RCC 7860 (cell line): ENCODE measurements at places on chromosomes 16 and 17.
A peak's percentile ranks its signal among the peaks of the same experiment; 100 is the strongest.

- no peak for DNase-seq
Measured at GRCh38 chr16:71675380-71675779, 49.1 kb downstream of the PHLPP2 start.

- no peak for DNase-seq
Measured at GRCh38 chr16:55981557-55981956, 106.4 kb upstream of the CES5A start.

DNA sequence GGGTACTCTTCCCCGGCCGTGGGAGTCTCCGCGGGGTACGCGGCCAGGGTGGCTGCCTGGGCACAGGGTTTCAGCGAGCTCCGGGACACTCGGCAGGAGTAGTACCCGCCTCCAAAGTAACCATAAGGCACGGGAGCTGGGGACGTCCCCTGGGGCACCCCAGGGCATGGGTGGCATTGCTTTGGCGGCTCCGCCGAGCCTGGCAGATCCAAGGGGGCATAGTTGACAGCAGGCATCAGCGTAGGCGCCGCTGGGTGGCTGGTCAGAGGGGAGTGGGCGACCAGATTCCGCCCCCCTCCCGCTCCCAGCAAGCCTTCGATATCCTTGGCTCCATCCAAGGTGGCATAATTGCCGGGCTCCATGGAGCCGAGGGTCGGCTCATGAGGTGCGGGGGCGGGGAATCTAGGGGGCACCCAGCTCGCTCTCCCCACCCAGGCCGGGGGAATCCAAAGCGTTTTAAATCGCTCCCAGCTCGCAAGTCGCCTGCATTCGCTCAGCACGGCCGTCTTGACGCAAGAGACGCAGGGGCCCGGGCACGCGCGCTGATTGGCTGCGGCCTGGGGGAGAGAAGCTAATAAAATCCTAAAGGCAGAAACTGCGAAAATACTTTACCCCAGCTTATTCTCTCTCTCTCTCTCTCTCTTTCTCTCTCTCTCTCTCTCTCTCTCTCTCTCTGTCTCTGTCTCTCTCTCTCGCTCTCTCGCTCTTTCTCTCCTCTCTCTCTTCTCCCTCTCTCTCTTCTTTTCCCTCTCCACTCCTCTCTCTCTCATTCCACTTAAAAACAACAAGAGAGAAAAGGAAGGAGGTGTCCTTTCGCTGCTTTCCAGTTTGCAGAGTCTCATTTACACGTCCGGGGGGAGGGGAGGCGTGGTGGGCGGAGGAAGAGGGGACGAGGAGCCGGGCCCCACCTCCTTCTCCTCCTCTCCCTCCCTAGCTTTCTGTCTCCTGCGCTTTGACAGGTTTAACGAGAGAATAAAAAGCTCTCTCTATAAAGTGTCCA is at the start of gene HOXB13:
Gene HOXB13 (minus strand): TSS at position 519 of the 1,000 bp plus-strand sequence. CDS start 157 bp downstream, at position 362.
- DNase-seq: no peak

- no peak for DNase-seq
Measured at GRCh38 chr17:78842881-78843565, 2.4 kb upstream of the USP36 start.

GRCh38 chr17:74704544-74704943 is 8.2 kb downstream of the CD300LF start:
- DNase-seq: no peak

- DNase-seq: no peak
Measured at GRCh38 chr17:8482546-8482945, 46.9 kb downstream of the NDEL1 start.

GRCh38 chr17:9594065-9594464 is 17.6 kb downstream of the CFAP52 start:
- DNase-seq: no peak

DNA sequence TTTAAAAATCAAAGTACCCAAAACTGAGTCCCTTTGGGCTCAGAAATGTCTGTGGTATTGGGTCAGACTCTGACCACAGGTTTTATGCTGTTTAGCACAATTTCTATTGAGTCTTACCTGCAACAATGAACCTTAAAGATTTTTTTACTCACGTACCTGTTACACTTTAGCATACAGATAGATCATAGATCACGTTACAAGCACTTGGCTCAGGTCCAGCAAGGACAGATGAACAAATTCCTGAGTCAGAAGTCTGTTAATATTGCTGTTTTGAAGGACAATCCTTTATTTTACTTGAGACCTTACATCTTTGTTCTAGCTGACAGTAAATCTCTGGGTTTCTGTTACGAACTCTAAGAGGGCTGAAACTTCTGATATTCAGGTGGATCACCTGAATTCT is 12.8 kb downstream of the SLC7A6OS start:
- DNase-seq: no peak

GRCh38 chr16:2711370-2712062 is 8.5 kb downstream of the PRSS27 start:
- no peak for DNase-seq

DNA sequence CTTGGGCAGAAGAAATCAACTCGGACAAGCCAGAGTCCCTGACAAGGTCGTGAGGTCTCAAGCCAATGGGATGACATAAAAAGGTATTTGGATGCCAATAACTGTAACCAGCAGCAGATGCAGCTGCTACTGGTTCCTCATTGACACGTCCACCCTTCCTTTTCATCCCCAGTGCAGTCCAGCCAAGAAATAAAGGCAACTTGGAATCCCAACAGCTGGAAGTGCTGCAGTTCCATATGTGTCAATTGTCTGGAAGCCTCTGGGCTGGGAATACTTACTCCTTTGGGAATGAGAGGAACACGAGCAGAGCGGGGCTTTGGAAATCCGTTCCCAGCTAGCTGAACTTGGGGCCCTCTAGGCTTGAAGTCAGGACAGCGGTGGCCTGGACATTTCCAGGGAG is 360.4 kb upstream of the ZFHX3 start:
- no peak for DNase-seq

DNA sequence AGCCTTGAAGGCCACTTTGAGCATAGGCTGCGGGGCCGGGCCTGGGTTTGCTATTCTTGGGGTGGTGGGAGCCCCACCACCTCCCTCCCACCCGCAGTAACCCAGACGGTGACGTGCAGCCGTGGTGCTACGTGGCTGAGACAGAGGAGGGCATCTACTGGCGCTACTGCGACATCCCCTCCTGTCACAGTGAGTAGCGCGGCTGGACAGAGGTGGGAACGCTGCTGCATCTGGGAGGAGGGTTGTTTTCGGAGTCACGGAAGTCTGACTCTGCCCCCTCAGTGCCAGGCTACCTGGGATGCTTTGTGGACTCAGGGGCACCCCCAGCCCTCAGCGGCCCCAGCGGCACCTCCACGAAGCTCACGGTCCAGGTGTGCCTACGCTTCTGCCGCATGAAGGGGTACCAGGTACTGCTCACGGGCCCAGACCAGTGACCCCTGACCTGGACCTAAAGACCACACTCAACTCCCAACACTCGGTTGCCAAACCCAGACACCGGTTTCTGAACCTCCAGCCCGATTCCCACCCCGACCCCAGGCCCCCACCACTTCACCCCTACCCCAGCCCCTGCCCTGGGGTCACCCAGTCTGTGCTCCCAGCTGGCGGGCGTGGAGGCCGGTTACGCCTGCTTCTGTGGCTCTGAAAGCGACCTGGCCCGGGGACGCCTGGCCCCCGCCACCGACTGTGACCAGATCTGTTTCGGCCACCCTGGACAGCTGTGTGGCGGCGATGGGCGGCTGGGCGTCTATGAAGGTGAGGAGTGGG is 2.1 kb downstream of the KREMEN2 start:
- no peak for DNase-seq

GRCh38 chr16:11585460-11586377 is 1.0 kb downstream of the LITAF start:
- peak; percentile 52 for DNase-seq

DNA sequence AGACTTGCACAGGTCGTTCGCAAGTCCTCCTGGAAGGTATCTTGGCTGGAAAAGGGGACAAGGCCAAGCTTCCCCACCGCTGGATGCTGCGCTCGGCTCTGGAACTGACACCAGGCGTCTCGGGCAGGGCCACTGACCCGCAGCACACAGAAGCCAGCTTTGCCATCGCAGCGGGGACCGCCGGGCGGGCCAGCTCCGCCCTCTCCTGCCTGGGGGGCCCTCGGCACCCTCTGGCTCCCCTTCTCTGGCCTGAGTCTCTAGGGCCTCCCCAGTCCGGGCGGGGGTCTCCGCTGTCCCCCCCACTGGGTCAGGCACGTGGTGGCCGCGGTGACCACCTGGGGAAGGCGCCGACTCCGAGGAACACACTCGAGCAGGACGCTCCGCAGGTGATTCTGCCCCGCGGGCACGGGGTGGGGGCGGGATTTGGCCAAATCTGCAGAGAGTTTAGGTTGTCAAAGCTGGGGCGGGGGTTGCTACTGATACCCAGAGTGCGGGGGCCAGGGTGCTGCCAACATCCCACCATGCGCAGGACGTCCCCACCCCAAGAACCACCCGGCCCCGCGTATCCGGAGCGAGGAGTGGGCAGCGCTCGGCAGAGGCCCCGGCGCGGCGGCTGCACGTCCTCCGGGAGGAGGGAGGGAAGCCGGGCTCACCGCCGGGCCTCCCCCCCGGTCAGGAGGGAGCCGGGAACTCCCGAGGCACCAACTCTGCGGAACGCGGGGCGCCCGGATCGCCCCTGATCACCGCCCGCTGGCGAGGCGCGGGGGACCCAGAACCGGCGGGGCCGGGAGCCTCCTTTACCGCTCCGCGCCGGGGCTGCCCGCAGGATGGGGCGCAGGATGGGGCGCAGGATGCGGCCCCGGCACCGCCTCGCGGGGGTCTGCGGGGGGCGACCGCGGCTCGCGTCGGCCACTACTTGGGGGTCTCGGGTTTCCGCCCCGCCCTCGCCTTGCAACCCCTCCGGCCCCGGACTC is 744 bp upstream of the METRNL start:
- no peak for DNase-seq

GRCh38 chr16:79188115-79188738 is 412.3 kb downstream of the MAF start:
- peak; percentile 73 for DNase-seq

DNA sequence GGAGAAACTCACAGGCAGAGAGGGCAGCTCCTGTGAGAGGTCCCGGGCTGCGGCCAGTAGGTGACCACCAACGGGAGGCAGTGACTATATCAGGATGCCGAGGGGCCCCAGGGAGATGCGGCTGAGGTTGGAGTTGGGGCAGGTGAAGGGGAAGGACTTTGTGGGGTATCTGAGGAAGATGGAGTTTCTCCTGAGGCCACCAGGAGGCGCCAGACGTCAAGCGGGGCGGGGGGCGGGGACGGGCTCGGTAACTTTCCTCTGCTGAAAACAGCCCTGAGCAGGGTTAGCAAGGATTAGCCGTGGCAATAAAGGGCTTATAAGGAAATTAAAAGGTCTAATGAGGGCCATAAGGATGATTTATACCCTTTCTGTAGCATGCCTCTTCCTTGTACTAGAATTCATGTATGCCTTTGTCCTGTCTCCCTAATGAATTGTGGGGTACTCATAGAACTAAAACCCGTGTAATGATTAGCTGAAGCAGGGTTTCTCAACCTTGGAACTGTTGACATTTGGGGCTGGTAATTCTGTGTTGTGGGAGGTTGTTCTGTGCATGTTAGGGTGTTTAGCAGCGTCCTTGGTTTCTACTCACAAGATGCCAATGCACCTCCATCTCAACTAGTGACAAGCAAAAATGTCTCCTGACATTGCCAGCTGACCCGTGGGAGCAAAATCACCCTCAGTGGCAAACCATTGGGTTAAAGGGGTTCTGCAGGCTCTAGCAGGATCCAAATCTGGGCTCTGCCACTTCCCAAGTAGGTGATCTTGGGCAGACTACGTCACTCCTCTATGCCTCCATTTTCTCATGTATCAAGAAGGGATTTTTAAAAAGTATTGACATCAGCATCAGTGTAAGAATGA is 74.8 kb upstream of the GRIN2A start:
- DNase-seq: no peak

DNA sequence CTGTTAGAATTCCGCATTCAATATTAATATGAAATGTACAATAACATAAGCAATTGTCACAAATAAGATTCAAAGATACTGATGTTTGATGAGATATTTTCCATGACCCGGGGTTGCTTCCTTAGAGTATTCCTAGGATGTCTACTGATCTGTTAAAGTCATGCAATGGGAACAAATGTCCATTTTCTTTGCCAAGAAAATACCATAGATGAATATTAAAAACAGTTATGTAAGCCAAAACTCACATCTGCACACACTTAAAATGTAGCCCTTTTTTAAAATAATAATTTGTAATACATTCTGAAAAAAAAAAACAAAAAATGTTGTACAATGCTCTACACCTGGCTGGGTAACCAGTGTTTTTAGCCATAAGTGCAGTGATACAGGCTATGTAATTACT is 259.4 kb upstream of the AXIN2 start:
- no peak for DNase-seq

DNA sequence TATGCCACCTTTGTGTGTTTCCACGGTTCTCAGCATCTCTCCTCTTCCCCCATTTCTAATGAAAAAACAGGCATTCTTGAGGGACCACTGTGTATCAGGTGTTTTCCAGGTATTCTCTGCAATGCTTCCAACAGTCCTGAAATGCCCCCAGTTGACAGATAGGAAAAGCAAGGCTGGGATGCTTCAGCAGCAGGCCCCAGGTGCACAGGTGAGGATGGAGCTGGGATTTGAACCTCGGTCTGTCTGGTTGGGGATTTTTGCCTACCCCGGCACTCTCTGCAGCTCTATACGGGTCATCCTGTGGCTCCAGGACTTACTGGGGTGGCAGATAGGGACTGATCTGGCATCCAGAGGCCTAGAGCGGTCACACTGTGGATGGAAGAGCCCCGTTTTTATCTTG is 180.5 kb upstream of the GSE1 start:
- no peak for DNase-seq

DNA sequence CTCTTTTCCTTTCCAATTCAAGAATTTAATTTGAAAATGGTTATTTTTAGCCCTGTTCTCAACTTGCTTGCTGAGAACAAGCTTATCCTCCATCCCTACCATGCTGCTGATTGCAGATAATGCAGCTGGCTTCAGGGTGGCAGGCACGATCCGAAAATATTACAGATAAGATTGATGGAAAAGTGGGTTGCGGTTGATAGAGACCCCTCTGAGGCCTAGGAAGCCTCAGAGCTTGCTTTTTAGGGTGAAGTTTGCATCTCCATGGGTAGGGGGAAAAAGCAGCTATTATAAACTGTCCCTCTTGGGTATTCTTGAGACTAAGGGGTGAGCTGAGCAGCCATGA is 116.5 kb upstream of the GOT2 start:
- no peak for DNase-seq

DNA sequence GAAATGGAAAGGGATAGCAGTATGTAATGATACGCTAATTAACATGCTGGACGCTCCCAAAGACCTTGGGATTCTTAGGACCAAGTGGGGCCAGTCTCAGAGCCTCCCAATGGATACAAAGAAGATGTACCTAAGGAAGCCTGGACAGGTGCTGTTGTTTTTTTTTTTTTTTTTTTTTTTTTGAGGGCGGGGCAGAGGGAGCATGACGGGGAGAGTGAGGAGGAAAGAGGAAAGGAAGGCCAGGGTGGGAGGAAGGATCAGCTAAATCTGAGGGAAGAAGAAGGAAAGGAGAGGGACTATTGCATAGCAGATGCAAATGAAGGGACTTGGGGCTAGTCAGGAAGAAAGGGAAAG is 2.5 kb downstream of the VAMP2 start:
- no peak for DNase-seq

DNA sequence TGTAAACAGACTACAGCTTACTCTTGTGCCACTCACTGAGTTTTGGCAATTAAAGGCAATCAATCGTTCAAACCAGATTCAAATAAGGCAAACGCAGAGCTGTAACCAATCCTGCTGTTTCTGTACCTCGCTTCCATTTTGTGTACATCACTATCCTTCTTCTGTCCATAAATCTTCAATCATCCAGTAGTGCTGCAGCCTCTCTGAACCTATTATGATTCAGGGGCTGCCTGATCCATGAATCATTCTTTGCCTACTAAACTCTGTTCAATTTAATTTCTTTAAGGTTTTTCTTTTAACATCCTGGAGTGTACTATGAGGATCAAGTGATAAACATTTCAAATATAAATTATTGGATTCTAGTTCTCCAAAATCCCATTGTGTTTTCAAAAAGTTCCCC is 93.9 kb downstream of the CEP112 start:
- DNase-seq: no peak
